ENCODE measurements at places on chromosomes 2 and 18.

DNA sequence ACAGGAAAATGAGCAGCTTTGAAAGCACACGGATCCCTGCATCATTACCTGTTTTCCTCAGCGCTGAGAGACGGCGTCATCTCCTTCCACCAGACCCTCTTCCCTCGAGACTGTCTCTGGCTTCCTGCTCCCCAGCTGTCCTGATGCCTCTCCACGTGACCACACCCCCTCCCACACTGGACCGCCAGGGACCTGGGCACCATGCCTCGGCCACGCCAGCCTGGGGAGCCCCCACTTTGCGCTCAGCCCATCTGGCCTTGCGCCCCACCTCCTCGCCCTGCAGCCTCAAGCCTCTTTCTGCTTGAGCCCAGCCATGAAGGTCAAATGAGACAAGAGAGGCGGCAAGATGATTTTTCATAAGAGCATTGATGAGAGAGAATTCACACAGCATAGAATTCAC, 66.0 kb upstream of the ACKR3 start:
- DNase-seq: no peak

DNA sequence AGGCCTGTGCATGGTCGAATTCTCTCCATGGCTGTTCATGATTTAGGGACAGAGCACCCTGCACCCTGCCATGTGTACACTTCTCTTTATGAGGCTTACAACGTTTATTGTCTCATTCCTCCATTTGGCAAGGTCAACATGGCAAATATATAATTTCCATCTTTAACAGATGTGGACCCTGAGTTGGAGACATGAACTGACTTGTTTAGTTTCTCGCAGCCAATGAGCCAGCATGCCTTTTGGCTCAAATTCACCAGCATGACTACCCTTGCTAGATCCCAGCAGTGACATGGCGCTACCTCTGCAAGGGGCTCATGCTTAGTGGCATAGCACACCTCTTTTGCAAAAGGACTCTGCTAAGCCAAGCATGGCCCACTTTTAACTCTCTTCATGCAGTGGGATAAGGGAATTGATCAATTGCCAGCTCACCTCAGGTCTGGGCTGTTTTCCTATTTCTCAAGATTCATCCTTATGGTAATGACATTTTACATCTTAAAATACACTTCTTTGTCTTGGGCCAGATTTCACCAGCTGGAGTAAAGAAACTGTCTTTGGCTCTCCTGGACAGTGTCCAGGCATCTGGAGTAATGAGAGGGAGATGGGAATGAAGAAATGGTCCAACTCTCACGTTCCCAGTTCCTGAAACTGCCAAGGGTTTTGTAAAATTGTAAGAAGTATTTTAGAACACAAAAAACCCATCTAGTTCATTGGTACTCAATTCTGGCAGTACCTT, 159.5 kb downstream of the SETBP1 start:
- DNase-seq: no peak

DNA sequence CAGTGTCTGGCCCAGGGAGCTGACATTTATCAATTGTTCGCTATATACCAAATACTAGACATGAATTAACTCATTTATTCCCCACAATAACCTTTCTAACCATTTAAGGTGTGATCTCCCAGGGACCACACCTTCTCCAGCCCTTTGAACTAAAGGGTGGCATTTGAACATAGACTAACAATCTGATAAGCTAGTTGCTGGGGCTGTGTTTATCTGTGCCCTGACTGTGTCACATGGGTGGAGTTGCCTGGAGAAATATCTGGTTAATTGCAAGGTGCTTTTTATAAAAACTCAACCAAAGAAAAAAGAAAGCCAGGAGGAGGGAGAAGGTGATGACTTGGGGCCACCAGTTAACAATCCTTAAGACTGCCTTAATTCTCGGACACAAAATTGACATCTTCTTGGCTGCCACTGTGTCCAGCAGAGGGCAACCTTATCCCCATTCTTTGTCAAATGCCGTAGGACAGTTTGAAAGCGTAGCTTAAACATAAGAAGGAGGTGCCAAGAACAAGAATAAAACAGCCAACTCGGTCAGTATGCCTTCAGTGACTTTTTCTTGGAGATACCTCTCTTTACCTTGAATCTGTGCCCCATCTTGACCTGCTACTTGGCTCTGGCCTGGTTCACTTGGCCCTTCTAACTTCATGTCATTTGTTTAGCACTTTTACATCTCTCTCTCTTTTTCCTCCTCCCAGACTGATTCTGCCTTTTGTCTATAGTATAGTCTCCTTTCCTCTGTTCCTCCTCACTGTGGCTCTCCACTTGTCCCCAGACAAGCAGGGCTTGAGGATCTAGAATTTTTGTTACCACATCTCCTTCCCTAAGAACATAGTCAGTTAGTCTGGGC, 183.4 kb downstream of the MYO3B start:
- DNase-seq: no peak

GRCh38 chr18:42586601-42587000, 528.9 kb downstream of the RIT2 start:
- no peak for DNase-seq

- no peak for DNase-seq
Measured at GRCh38 chr2:49154140-49154539, at the start of gene FSHR. Gene FSHR, minus strand, starts transcription at chr2:49154515. Its CDS starts 98 bp downstream, at chr2:49154417.

DNA sequence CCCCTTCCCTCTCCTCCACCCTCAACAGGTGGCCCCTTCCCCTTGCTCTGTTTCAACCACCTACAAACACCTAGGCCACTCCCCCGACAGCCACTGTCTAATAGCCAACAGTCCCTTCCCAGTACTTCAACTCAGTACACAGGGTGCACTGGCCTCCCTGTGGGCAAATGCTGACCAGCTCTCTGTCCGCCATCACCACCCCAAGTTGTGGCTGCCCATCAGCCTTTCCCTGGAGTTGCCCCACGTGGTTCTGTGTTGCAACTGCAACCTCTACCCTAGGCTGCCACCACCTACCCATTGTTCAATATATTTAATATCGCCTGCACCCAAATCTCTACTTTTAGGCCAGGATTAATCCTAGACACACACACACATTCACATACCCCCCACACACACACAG, 173.5 kb downstream of the MREG start:
- no peak for DNase-seq

- DNase-seq: no peak
Measured at GRCh38 chr2:172496160-172496608, 59.7 kb upstream of the PDK1 start.

DNA sequence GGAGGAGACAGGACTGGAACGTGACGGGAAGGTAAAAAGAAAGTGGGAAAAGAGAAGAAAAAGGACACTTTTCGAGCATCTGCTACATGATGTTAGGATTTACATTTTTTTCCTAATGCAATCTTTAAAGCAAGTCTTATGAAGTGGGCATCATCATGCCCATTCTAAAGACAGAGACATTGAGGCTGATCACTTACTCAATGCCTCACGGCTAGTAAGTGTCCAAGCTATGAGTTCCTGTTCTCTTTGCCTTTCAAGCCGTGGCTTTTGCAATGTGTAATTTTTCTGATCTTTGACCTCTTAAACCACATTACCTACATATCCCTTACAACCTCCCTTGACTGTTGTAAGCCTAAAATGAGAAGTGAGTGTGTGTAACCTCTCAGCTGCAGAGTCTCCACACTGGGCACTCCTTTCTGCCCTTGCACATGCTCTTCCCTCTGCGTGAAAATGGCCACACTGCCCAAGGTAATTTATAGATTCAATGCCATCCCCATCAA, 649.2 kb downstream of the RNF144A start:
- DNase-seq: no peak

DNA sequence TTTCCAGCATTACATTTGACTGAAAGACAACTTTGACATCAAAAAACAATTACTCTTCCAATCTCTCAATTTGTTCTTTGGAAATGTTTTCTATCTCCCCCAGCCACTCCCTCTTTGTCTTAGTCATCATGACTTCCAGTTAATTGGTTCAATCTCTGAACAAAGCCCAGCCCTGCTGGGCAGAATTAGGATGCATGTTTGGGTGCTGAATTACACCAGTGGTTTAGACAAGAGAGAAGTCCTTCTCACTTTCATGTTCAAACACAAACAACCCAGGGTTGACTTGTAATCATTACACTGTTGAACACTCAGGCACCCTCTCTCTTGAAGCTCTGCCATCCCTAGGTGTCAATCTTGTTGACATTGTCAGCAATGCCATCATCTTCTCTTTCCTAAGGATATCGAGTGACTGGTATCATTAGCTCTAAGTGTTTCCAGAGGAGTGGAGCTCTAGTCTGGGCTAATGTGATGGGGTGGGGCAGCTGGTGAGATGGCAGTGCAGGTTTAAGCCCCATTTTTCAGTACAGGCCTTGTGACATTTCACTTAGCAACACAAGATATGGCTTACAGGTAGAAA, 90.8 kb upstream of the MEIS1 start:
- DNase-seq: no peak

DNA sequence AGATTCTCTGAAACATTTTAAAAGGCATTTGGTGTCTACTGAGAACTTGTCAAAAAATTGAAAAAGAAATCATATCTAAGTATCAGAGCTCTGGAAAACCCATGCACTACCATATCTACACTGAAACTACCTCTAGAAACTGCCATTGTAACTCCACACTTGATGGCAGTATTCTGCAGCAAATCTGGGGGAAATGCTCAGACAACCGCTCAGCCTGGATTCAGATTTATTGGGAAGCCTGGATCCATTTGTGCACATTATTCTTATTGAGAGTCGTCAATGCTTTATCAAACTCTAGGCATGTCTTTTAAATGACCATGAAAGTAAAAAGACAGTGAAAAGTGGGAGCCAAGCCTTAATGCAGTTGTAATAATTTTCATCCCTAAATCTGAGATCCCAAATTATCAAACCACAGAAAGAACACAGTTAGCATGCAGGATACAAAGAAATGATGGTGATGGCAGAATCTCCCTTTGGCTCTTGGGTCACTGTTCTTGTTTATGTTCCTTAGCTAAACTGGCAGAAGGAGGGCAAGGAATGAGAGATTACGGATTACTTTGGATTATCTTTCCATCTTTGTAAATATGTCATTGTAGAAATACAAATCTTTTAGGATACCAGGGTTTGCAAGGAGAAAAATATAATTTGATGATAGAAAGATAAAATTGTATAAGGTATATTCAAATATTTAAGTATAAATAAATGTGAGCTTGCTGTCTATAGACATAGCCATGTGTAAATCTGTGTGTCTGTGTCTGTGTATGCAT, 512.1 kb upstream of the SYT4 start:
- peak; percentile 10 for DNase-seq

- no peak for DNase-seq
Measured at GRCh38 chr2:14235667-14236066, 396.9 kb upstream of the LRATD1 start.

All from amygdala (tissue), 56 donors.